ENCODE measurements at places on chromosomes 1 and 21. TPM values are rescaled to one million over a fixed set of nuclear protein-coding genes. Genes with fewer than 3 reads are reported as not detected.

Gene MXRA8
- 0.44 TPM for total RNA-seq

Gene VASH2
- total RNA-seq, result 1.7 TPM

Gene KCNJ9
- not detected for total RNA-seq

Gene JAK1
- total RNA-seq, result 189 TPM

Gene LCE3E
- not detected for total RNA-seq

Gene RUNX3
- total RNA-seq, result 5.7 TPM

Gene CHML
- 8.0 TPM for total RNA-seq

Gene CD1B
- total RNA-seq, result not detected

Gene NOL9
- total RNA-seq, result 3.9 TPM

Gene TSPEAR
- total RNA-seq, result not detected

Gene CRYBG2
- 1.3 TPM for total RNA-seq

Gene NUP210L
- total RNA-seq, result not detected

Gene FCRLA
- total RNA-seq, result not detected

Gene TBX15
- total RNA-seq, result not detected

Gene NR1I3
- total RNA-seq, result not detected

Gene DNASE2B
- total RNA-seq, result not detected

Gene KLHL20
- 12.3 TPM for total RNA-seq

Gene FCRL1
- not detected for total RNA-seq

Gene RGS7
- not detected for total RNA-seq

Gene WLS
- total RNA-seq, result 15.3 TPM

Gene SMCP
- total RNA-seq, result not detected

Gene MYOC
- total RNA-seq, result not detected

Gene NPR1
- total RNA-seq, result 1.6 TPM

Gene FAM163A
- total RNA-seq, result not detected

Gene CATSPERE
- 0.08 TPM for total RNA-seq

Gene LCE1F
- not detected for total RNA-seq

Gene FLG2
- total RNA-seq, result not detected

Gene SPRR2G
- not detected for total RNA-seq

Gene CD101
- total RNA-seq, result 0.23 TPM

Gene SHISAL2A
- 0.28 TPM for total RNA-seq

Gene UHMK1
- total RNA-seq, result 18.7 TPM

Gene FOXE3
- total RNA-seq, result not detected

Gene DIO1
- total RNA-seq, result not detected

Gene RHBG
- total RNA-seq, result not detected

Gene RIPK4
- 17.9 TPM for total RNA-seq

Gene FMO4
- total RNA-seq, result 0.31 TPM

Gene MMP23B
- total RNA-seq, result 1.2 TPM

Gene KLHDC7A
- 1.4 TPM for total RNA-seq

Gene KRTAP19-4
- not detected for total RNA-seq

Gene ARID4B
- 12.9 TPM for total RNA-seq

Gene RHOU
- 9.5 TPM for total RNA-seq

Gene IVL
- 0.10 TPM for total RNA-seq

Gene CELA2B
- not detected for total RNA-seq

Gene IQGAP3
- 17.8 TPM for total RNA-seq

Gene MSH4
- total RNA-seq, result not detected

Gene PPM1J
- 0.75 TPM for total RNA-seq

Gene ARHGEF10L
- 7.0 TPM for total RNA-seq

Data from A549 treated with Mapracorat at 1 μM for 4 hours (cell line).